Left cardiac atrium (tissue), 4 donors: ENCODE measurements at places on chromosomes 11 and 22. TPM values are rescaled to one million over a fixed set of nuclear protein-coding genes. Genes with fewer than 3 reads are reported as not detected.

DNA sequence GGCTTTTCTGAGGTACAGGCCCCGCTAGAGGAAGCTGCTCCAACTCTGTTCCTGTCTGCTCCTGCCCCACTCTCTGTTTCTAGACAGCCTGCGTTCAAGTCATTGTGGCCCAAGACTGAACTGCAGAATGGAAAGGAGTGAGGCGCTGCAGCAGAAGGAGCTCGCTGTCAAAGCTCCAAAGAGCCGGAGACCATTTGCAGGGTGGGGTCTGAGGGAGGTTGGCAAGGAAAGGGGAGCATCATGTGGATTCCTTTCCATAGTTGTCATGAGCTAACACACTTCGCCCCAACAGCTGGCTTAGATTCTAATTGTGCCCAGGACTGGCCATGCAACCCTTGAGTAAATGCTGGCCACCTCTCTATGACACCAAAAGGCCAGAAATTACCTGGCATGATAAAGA lies 18.8 kb downstream of the APOL4 start:
- DNase-seq = no peak

MSANTD4 gene
- total RNA-seq = 19.5 TPM

GRCh38 chr22:43772831-43773230 lies 39.3 kb downstream of the EFCAB6 start:
- DNase-seq = no peak

DNA sequence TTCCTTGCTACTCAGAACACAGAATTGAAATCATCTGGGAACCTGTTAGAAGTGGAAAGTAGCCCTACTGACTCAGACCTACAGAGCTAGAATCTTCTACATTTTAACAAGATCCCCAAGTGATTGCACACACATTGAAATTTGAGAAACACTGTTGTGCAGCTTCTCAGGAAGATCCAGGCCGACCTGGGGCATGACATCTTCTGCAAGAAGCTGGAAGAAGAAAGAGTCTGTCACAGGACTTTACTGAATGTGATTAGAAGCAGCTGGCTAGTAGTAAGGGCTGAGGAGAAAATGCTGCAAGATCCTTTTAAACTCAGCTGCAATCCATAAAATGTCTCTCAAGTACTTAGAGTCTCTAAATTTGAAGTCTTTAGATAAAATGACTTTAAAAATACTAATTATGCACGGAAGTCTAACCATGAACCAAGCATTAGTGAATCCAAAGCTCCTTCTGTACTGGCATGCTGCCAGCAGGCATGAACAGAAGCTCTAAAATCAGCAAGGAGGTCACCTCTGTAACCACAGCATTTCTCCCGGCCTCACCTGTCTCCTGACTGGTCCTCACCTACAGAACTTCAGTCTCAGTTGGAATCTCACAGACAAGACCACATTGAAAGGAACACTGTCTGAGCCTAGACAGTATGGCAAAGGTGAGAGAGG lies 85.0 kb downstream of the SERGEF start:
- no peak for DNase-seq

GRCh38 chr11:3796346-3796745 lies 1.0 kb downstream of the NUP98 start:
- no peak for DNase-seq

MAP6 gene
- total RNA-seq = 5.9 TPM

SCGB1D2 gene
- total RNA-seq = 1.2 TPM

GRCh38 chr22:31055117-31055634 lies 25.9 kb upstream of the SMTN start:
- no peak for DNase-seq
